ENCODE measurements at places on chromosomes 16 and 17. TPM values are rescaled to one million over a fixed set of nuclear protein-coding genes. Genes with fewer than 3 reads are reported as not detected.

DNA sequence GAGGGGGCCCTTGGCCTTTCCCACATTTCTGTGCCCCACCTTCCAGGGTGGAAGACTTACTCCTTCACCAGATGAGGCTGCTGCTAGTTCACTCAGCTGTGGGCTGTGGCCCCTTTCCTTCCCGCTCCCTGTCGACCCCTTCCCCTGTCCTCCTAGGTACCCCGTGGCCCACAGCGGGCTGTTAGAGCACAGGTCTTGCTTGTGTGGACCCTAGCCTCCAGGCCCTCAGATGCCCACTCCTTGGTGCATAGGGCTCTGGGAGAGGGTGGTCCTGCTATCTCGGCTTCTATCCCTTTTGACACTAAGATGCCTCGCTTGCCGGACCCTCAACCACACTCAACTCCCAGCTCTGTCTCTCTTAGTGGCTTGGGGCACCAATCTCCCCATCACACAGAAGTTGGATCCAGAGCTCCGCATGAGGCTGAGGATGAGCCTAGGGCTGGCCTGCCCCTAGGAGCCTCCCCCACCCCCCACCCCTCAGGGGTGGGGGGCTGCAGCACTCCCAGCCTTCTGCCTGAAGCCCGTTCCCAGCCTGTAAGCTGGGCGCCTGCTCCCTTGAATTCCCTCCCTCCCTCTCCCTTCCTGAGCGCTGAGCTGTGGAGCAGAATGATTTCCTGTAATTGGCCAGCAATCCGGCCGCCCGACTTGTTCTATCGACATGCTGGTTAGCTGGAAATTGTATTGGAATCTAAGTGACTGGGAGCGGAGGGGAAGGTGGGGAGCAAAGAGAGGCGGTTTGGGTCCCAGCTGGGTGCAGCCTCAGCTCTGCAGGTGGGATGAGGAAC, 30.9 kb downstream of the DCAKD start:
- H3K4me3 ChIP-seq, result no peak overlapping the region
- H3K27me3 ChIP-seq, result peaks cover 36% of the 10 kb centered on the region
- no peak for DNase-seq

ZPBP2 gene
- total RNA-seq, result not detected

DNA sequence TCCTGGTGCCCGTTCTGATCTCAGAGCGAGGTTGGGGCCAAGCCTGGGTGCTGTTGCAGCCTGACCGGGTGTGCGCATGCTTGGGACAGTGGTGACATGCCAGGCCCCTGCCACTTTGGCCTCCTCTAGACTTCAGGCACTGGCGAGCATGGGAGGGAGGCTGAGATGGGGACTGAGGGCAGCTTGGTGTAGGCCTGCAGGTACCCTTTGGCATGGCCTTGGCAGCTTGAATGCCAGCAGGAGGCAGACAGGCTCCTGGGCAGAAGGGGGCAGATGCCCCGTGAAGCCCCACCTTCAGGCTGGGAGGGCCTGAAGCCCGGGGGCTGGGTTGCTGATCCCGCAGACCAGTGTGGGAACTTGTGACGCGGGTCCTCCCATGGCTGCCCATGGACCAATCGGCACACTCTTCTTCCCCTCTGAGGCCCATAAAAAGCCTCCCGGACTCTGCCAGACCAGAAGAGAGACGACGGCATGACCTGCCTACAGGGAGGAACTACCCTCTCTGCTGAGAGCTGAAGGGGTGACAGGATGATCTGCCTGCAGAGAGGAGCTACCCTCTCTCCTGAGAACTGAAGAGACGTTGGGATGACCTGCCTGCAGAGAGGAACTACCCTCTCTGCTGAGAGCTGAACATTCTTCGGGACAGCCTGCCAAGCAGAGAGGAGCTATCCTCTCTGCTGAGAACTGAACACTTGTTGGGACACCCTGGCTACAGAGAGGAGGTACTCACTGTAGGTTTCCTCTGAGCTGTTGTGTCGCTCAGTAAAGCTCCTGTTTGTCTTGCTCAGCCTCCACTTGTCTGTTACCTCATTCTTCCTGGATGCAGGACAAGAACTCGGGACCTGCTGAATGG, 17.5 kb downstream of the RHOT1 start:
- no peaks in the 10 kb centered on the region for H3K4me1 ChIP-seq
- H3K36me3 ChIP-seq, result peaks cover 19% of the 10 kb centered on the region

DNA sequence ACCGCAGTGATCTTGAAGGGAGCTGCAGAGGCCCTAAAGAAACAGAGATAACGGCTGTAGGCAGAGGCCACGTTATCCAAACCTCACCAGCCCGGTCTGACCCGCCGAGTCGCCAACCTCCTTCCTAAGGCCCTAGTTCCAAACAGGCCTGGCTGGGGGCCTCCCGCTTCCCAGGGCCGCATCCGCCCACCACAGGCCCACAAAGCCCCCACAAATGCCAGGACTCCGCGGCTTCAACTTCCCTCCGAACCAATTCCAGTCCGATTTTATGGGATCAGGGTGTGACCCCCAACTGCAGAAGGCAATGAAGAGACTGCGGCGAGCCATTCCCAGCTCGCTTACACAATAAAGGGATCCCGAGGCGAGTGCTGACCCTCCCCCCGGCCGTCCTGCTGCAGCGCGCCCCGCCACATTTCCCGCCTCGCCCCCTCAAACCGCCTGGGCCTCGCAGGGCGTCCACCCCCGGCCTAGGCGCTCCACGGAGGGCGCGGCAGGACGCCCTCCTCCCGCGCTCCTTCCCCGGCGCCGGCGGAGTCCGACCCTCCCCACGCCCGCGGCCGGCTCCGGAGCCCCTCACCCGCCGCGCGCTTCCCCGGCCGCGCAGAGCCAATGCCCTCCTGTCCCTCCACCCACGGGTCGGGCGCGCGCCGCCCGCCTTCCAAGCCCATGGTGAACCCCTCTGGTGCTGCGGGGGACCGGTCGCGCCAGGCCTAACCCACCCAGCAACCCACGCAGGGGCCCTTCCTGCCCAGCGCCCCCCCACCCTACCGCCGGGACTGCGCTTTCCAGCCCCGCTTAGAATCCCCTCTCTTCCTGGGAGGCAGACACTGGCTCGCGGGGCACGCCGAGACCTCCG, 926 bp downstream of the MYH10 start:
- peaks cover 10% of the 10 kb centered on the region for H3K4me1 ChIP-seq
- H3K27me3 ChIP-seq, result peaks cover 56% of the 10 kb centered on the region
- H3K36me3 ChIP-seq, result no peaks in the 10 kb centered on the region
- H3K27ac ChIP-seq, result no peak overlapping the region

DNA sequence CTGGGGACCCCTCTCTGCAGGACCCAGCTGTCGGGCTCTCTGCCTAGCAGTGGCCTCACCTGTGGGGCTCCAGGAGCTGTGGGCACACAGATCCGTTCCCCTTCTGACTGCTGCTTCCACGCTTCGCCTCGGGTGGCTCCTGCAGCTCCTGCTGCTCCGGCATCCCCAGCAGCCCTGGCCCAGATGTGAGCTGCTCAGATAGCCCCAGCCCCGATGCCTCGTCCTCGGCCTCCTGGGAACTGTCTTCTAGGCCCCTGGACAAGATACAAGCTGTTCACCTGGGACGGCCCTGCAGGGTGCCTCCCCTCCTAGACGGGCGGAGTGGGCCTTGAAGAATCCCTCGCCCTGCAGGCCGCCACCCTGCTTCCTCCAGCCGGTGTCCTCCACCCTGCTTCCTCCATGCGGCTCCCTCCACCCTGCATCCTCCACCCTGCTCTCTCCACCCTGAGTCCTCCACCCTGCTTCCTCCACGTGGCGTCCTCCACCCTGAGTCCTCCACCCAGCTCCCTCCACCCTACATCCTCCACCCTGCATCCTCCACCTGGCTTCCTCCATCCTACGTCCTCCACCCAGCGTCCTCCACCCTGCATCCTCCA, 11.0 kb downstream of the EMC6 start:
- DNase-seq, result no peak
- H3K4me1 ChIP-seq, result peaks cover 25% of the 10 kb centered on the region
- H3K27ac ChIP-seq, result peak overlapping the region; percentile 45
- no peak overlapping the region for H3K4me3 ChIP-seq
- peaks cover 2% of the 10 kb centered on the region for H3K36me3 ChIP-seq

ALOX15 gene
- total RNA-seq, result not detected

DNA sequence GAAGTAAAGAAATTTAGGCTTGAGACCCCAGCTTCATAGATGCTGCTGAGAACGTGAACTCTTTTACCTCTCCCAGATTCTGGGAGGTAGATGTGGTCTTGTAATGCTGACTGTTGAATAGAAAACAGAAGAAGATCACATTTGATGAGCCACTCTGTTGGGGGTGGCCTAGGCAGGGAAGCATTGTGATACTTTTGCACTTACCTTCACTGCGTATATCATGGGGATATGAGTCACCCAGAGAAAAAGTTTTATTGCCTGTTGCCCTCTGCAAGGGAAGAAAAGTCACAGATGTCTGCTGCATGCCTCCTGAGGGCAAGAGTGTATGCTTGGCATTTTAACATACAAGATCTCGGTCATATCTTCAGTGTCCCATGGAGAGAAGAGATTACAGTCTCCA, 365.4 kb downstream of the SNX29 start:
- no peak overlapping the region for H3K27ac ChIP-seq
- H3K36me3 ChIP-seq, result no peaks in the 10 kb centered on the region
- no peaks in the 10 kb centered on the region for H3K4me1 ChIP-seq
- H3K4me3 ChIP-seq, result no peak overlapping the region

- peak overlapping the region; percentile 98 for H3K27ac ChIP-seq
- H3K4me1 ChIP-seq, result peaks cover 50% of the 10 kb centered on the region
- H3K36me3 ChIP-seq, result peaks cover 76% of the 10 kb centered on the region
- peak; percentile 76 for DNase-seq
- peak overlapping the region; percentile 99 for H3K4me3 ChIP-seq
These were observed 879 bp downstream of the SLFN5 start for GRCh38 chr17:35243561-35244340.

COX11 gene
- 45.4 TPM for total RNA-seq

PRAC2 gene
- not detected for total RNA-seq

KRT39 gene
- not detected for total RNA-seq

CMTM3 gene
- 104 TPM for total RNA-seq

GRCh38 chr16:64416216-64417005, 705.5 kb downstream of the CDH11 start:
- no peaks in the 10 kb centered on the region for H3K27me3 ChIP-seq
- no peak overlapping the region for H3K27ac ChIP-seq
- no peaks in the 10 kb centered on the region for H3K4me1 ChIP-seq
- H3K4me3 ChIP-seq, result no peak overlapping the region
- no peak for DNase-seq
- H3K36me3 ChIP-seq, result no peaks in the 10 kb centered on the region

UTS2R gene
- not detected for total RNA-seq

Data from activated CD8-positive, alpha-beta T cell treated with anti-CD3 and anti-CD28 coated beads, Interleukin-2, amount 10 ng/mL, durations not matched to agents 7 days and 5 days (primary cell).